ENCODE measurements at places on chromosomes 4 and X. TPM values are rescaled to one million over a fixed set of nuclear protein-coding genes. Genes with fewer than 3 reads are reported as not detected.

The WDR1 gene
- total RNA-seq, result 159 TPM

- no peak for DNase-seq
Measured at GRCh38 chr4:127214931-127215330, 417.8 kb upstream of the INTU start.

DNA sequence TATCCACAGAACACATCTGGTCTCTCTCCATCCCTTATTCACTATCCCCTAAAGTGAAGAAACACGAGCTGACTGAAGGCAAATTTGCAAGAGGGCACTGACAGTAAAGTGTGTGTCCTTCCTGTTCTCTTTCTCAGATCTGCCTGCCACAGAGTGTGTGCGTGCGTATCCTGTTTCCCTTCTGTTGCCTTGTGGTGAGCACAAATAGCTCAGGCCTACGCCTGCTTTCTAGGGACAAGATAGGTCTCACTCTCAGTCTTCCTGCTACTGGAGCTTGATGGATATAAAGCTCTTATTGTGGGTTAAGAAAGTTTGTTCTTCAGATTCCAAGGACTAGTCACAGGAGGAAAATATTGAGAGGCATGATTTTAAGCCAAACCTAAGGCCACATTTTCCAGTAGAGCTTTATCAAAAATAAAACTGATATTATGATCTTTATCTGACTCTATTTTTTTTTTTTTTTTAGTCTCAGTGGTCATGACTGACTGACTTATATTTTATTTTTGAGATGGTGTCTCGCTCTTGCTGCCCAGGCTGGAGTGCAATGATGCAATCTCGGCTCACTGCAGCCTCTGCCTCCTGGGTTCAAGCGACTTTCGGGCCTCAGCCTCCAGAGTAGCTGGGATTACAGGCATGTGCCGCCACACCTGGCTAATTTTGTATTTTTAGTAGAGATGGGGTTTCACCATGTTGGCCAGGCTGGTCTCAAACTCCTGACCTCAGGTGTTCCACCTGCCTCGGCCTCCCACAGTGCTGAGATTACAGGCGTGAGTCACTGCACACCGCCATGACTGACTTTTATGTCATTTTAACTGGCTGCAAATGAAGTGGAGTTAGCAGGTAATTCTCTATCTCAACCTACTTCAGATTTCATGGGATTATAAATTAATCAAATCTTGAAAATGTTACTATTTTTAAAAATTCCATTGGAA, 140.3 kb upstream of the SH3RF1 start:
- DNase-seq, result no peak

DNA sequence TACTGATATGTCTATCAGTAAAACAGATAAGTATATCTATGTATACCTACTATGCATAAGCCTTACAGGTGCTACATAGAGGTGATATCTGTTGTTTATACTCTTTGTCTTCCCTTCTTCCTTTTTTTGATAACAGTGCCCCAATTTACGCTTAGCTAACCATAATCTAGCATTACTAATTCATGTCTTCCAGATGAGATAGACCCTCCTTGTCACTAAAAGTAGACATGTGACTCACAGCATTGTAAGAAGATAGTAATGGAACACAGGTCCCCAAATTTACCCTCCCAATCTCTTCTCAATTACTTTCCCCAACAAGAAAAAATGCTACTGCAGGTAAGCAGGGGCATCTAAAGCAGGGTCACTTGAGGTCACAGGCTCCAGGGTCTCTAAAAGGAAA, 7.9 kb upstream of the NFKB1 start:
- no peak for DNase-seq

GRCh38 chrX:109533005-109533404, 3.6 kb upstream of the NXT2 start:
- no peak for DNase-seq

All from vagina (tissue), 2 donors.